ENCODE measurements at places on chromosomes 3 and 15.
A peak's percentile ranks its signal among the peaks of the same experiment; 100 is the strongest.

GRCh38 chr15:67216859-67217258, 37.6 kb downstream of the AAGAB start:
- DNase-seq: no peak

DNA sequence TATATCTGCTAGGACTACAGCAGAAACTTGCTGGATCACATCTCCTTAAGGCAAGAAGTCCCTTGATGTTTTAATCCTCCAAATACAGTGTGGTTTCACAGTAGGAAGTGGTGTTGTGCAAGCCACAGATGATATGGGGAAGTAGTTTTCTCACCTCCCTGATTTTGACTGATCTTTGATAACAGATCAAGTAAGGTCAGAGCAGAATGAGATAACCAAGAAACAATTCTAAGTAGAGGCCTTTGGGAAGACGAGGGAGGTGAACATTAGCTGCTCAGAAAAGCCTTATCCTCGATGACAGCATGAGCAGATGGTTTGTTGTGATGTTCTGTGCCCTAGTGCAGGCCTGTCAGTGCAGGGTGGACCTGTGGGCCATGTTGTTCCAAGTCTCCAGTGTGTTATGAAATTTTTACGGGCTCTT, 61.3 kb downstream of the RIOX2 start:
- DNase-seq: no peak

DNA sequence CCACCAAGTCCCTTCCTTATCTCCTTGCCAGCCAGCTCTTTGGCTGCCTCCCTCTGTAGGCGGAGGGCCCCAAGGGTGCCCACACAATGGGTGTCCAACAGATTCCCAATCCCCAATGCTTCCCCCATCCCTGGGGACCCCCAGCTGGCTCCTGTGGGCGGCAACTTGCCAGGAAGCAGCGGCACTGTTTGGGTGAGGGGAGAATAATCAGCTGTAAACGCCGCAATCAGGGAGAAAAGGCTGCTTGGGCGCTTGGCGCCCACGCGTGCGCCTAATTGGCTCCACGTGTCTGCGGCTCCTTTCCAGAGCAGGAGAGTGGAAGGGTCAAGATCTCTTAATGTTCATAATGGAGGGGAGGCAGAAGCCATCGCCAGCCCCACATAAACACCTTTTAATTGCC, 67.9 kb upstream of the TMEM115 start:
- DNase-seq: no peak

DNA sequence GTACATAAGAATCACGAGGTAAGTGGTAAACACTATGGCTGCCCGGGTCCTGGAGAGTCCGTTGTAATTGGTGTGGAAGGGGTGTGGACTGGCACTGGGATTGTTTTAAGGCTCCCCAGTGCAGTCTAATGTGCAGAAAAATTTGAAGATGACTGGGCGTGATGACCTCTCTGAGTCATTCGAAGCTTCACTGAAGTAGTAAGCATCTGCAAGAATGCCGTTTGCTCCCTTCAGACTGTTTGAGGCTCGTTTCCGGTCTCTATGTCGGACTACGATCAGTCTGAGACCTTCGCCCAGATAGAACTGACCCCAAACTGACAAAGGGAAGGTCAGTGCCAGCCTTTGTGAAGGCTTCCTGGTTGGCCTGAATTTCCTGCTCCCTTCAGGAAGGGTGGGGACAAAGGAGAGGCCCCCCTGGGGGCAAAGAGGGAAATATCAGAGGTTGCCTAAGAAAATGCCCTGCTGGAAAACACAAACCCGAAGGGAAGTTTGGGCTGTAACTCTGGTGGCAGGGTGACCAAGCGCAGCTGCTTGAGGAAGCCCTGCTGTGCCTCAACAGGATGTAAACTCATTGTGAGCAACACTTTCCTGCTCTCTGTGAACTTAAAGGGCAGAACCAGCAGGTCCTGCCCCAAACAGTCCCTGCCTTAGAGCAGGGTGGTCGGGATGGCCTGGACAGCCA, 34.6 kb downstream of the BTD start:
- no peak for DNase-seq

DNA sequence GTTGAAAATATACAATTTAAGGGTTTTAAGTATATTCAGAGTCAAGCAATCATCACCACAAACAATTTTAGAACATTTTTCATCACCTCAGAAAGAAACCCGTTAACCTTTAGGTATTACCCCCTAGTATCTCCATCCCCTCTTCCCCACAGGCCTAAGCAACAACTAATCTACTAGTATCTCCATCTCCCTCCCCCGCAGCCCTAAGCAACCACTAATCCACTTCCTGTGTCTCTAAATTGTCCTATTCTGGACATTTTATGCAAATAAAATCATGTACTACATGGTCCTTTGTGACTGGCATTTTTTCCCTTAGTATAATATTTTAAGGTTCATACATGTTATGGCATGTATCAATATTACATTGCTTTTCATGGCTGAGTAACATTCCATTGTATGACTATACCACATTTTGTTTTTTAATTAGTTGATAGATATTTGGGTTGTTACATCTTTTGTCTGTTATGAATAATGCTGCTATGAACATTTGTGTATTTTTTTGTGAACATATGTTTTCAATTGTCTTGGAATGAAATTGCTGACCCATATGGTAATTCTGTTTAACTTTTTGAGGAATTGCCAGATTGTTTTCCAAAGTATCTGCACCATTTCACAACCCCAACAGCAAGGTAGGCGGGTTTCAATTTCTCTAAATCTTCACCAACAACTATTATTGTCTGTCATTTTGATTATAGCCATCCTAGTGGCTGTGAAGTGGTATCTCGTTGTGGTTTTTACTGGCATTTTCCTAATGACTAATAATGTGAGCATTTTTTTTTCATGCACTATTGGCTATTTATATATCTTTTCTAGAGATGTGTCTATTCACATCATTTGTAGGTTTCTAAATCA, 215.6 kb upstream of the CD96 start:
- DNase-seq: no peak

GRCh38 chr3:8970971-8971589, 7.8 kb upstream of the RAD18 start:
- DNase-seq: peak; percentile 48

GRCh38 chr3:138197058-138197457, 10.0 kb downstream of the ARMC8 start:
- no peak for DNase-seq

DNA sequence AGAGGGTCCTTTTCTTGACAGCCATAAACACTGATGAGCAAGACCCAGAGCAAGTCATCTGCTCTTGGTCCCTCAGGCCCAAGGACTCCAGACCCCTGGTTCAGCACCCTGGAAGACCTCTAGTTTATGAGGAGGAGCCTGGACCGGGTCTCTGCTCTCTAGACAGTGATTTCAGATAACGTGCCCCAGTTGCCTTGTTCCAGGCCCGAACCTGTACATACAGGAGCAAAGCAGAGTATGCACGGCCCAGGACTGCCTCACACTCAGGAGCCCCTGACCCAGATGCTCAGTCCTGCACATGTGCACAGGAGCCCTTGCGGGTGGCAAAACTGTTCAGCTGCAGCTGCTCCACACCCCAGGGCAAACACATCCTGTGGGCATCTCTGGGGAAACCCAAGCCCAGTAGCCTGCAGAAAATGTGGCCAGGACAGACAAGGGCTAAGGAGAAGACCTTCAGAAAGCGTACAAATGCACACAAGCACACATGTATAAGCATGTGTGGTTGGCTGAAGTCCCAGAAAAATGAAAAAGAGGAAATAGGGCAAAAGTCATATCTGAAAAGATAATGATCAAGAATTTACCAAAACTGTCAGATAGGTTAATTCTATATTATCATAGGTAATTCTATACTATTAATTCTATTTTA, 59.9 kb upstream of the CORO2B start:
- DNase-seq: no peak
